Germinal center (tissue), 1 donor: ENCODE measurements at places on chromosomes 16 and 17.

DNA sequence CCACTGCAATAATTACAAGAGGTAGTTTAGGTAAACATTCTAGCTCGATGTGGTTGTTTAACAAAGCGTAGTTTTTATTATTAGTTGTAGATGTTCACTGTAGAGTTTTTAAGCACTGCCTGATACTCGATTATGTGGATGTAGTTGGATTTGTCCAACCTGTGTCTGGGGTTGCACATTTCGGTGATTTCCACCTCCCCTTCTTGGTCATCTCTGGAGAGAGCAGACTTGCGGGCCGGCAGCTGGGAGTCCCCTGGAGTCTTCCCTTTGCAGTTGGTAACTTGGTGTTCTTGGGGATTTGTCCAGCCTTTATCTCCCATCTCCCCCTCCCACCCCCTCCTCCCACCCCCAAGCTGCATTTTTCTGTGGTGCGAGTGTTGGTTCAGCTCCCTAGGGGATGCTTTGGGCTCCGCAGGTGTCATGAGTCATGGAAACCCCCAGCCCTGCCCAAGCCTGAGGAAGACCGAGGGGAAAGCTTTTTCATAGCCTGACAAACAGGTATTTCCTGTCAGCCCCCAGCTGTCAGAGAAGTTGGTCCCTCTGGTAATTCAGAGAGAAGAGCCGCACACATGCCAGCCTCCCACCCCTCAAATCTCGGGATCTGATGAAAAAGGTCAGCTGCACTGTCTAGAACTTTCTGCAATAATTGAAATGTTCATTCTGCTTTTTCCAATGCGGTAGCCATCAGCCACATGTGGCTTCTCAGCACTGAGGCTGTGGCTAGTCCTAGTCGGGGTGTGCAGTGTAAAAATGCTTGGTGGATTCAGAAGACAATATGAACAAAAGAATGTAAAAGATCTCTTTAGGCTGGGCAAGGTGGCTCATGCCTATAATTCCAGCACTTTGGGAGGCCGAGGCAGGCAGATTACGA lies 50.3 kb downstream of the KSR1 start:
- DNase-seq, result peak; percentile 53

DNA sequence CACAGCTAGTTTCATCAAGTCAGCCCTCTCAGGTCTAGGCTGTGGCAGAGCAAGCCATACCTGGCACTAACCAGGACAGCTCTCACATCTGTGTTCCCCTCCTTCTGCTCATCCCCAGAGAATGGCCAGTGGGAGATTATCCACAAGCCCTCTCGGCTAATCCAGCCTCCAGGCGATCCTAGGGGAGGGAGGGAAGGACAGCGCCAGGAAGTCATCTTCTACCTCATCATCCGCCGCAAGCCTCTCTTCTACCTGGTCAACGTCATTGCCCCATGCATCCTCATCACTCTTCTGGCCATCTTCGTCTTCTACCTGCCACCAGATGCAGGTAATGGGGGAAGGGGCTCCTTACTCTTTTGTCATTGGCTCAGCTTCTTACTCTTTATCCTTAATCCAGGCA lies 3.6 kb downstream of the CHRNB1 start:
- no peak for DNase-seq

DNA sequence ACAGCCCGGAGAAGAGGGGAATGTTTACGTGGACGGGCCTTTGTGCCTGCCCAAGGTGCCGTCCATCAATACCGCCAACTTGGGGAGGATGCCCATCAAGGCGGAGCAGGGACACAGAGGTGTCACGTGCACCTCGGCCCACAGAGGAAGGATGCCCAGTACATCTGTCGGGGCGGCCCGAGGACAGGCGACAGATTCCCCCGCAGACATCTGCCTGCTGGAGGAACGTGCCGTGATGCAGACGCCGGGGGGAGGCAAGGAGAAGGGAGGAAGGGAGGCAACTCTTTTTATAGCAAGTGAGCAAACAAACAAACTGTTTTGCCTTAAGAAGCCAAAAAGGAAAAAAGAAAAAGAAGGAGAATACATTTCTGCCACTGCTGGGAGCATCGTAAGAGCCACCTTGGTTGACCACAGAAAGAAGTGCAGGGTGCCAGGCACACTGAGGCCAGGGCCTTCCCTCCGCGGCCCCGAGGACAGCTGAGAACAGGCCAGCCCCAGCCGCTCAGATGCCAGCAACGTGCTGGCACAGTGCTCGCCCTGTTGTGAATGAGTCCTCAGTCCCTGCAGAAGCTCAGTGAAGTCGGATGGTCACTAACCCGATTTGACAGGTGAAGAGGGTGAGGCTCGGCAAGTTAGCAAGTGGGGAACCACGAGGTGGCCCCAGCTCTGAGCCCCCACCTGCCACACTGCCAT lies 146.4 kb downstream of the RBFOX3 start:
- no peak for DNase-seq

GRCh38 chr16:83627996-83628395 lies 179.8 kb upstream of the HSBP1 start:
- no peak for DNase-seq

DNA sequence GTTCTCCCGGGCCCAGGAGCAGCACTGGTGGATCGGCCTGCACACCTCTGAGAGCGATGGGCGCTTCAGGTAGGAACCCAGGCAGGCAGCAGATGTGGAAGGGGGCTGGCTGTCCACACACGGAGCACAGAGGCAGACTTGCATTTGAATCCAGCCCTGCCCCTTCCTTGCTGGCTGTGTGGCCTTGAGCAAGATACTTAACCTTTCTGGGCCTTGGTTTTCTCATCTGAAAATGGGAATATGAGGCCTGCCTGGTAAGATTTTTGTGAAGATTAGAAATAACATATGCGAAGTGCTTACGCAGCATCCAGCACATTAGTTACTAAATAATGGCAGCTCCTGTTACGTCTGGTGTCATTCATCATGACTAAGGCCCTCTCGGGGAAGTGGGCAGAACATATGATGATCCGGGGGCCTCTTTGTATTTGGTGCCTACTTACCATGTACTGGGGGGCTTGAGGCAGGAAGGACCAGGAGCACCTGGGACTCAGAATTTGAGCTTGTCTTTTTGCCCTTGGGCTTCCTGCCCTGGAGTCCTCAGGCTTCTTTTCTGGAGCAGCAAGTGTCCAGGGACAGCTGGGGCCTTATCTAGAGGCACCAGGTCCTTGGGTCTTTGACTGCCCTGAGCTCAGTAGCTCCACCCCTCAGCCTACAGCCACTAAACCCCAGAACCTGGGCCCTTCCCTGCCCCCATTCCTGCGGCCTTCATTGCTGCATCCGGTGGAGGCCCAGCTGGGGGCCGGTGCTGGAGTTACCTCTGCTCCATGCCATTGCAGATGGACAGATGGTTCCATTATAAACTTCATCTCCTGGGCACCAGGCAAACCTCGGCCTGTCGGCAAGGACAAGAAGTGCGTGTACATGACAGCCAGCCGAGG lies 53.8 kb downstream of the MRC2 start:
- DNase-seq, result no peak

- no peak for DNase-seq
These were observed 46.0 kb downstream of the YPEL2 start for GRCh38 chr17:59377410-59377809.

- DNase-seq, result no peak
These were observed 51.4 kb downstream of the GPATCH8 start for GRCh38 chr17:44451832-44452231.

DNA sequence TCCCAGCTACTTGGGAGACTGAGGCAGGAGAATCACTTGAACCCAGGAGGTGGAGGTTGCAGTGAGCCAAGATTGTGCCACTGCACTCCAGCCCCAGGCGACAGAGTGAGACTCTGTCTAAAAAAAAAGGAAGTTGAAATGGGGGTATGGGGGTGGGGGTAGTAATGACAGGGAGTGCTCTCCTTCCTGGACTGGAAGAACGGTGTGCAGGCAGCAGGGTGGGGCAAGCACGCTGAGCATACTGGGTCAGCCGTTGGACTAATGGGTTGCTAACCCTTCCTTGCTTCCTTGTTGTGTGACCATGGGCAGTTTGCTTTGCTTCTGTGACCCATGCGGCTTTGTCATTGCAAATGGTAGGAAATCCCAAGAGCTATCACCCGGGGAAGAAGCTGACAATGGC lies 16.5 kb downstream of the KATNIP start:
- no peak for DNase-seq

GRCh38 chr17:45313421-45313771 lies 3.4 kb downstream of the MAP3K14 start:
- DNase-seq, result no peak
